ENCODE measurements at places on chromosomes 12 and 14.

DNA sequence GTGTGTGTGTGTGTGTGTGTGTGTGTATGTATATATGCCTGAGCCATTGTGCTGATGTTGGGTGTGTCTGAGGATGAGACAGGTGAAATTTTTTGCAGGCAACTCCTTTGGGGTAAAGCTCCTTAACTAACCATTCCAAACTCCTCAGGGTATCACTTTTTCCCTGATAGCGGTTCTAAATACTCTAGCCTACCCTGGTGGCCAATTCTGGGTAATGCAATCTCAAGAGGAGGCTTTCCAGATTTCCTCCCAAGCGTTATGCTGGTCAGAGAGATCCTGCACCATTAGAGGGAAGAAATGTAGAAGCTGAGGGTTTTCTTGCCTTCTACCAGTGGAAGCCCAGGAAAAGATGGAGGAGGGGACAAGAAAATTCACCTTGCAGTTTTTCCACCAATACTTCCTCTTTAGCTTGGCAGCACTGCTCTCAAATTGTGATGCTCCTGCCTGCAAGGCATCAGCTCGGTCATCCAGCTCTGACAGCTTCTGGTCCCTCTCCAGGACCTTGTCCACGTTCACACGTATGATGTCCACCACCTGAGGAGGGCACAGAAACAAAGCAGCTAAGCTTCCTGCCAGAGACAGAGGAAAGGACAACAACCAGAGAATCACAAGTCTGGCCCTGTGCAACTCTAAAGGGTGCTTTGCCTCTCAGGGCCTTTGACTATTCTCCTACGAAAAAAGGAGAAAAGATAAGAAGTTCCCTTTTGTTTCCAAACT, 4.9 kb downstream of the VAMP1 start:
- DNase-seq, result no peak

DNA sequence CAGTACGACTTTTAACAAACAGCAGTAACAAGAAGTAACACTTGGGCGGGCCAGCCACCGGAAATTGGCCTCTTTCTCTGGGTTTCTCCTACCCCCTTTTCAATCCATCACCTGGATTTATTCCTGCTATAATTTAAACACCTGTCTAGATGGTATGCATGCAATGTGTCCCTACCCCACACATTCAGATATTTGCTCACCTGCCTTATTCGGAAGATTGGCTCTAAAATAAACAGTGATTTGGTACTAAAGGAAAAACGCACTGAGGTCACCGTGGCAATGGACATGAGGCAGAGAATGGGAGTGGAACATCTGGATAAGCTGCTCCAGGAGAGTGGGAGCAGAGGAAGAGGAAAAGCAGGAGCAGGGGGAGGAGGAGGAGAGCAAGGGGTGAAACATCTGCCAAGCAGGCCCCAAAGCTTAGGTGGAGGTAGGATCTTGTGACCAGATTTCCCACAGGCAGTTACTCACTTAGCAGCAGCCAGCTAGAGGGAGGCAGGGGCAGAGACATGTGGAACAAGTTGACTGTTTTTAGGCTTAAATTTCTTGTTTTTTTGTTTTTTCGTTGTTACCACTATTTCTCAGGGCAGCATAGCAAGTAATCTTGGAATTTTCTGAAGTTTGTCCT, 150.9 kb downstream of the TTLL5 start:
- no peak for DNase-seq

DNA sequence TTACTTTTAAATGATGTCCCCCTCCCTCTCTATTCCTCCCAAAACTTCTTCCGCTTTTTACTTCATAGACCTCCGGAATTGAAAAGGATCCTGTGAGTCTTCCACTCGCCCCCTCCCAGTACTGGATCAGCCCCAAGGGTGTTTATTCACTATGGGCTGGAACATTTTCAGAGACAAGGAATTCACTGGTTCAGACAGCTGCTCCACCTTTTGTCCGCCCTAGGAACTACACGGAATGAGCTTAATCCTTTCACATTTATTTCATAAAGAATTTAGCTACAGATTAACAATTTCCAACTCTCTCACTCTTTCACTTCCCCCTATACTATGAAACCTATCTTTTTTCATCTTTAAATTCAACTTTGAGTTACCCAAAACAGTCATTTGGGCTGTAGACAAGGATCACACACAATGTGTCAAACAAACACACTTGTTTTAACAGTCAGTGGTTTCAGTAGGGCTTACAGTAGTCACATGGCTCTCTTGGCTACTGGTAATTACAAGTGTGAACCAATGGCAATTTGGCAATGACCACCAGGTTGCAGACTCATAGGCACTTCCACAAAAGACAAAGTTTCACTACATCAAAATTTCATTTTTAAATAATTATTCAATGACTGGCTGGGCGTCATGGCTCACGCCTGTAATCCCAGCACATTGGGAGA, 20.6 kb downstream of the CNIH1 start:
- DNase-seq, result no peak

- no peak for DNase-seq
Measured at GRCh38 chr12:55797068-55797467, 20.5 kb downstream of the SARNP start.

GRCh38 chr14:77529963-77530362, 31.3 kb upstream of the ISM2 start:
- no peak for DNase-seq

All from stimulated activated CD4-positive, alpha-beta T cell treated with anti-CD3 and anti-CD28 coated beads, Interleukin-1b, Interleukin-23, amount 100 ng/mL, for 1 hour (primary cell).